ENCODE measurements at places on chromosomes 12 and 14.

DNA sequence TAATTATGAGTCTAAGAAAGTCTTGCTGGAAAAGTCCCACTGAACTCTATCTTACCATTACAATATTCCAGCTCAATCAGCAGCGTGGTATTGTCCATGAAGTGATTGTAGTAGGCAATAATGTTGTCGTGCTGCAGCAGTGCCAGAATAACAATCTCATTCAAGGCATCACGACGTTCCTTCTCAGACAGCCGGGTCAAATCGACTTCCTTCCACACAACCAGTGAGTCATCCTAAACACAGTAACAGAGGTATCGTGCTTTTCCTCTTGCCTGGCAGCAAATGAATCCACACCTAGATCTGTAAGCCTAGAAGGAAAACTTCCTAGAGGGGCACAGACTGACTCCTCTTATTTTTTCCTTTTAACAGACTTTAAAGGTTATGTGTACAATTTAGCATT, 2.9 kb downstream of the NEK9 start:
- DNase-seq: peak; percentile 61

GRCh38 chr14:90383731-90384542, 12.9 kb upstream of the CALM1 start:
- DNase-seq: peak; percentile 52

DNA sequence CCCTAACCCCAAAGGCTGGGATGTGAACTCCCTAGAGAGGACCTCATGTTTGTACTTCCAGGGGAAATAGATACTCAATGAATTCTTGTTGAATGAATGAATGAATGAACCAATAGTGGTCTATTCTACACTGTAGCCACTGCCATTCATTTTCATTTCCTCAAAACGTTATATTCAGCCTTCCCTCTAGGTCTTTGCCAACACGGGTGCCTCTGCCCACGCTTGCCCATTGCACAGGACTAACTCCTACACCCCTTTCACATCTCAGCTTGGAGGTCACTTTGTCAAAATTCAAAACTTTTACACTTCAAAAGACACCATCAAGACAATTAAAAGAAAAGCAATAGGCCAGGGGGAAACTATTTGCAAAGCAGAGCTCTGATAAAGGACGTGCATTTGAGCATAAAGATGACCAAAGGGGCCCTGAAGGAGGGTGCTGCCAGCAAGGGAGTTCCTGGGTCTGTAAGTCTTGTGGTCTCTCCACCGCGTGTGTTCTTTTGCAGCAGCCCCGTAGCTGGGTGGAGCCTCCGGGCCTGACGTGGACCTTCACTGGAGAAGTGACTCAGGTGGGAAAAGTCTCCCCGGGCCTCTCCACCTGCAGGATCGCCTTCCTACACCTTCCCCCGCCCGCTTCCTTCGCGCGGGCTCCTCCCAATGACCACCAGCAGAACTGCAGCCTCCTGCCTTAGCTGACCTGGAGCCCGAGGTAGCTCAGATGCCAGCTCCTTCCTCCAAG, 31.5 kb downstream of the TMEM63C start:
- DNase-seq: peak; percentile 35

DNA sequence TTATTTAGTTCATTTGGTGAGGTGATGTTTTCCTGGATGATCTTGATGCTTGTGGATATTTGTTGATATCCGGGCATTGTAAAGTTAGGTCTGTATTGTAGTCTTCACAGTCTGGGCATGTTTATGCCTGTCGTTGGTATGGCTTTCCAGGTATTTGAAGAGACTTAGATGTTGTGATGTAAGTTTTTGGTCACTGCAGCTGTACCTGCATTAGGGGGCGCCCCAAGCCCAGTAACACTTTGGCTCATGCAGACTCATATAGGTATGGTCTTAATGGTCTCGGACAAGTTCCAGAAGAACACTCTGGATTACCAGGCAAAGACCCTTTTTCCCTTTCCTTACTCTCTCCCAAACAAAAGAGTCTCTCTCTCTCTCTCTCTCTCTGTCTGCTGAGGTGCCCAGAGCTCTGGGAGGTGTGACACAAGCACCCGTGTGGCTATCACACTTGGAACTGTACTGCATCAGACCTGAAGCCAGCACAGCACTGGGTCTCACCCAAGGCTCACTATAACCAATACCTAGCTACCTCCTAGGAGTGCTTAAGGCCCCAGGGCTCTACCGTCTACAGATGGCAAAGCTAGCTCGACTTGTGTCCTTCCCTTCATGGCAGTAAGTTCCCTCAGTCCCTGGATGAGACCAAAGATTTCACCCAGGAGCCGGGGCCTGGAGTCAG, 425.8 kb upstream of the ATXN7L3B start:
- no peak for DNase-seq

DNA sequence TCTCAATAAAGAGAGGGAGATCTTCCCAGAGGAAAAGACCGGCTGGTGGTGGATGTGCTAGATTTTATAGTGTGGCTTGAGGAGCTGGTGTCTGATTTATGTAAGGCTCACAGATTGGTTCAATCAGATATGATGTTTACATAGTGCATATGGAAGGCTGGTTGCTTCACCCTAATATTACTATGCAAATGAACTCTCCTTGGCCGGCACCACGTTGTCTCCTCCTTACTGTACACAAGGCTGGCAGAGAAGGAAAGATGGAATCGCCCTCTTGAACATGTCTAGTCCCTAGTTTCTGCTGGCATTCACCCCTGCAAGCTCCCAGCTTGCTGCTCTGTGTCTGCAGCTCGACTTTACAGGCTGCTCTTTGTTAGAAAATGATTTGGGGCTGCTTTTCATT, 8.9 kb downstream of the FAM186A start:
- DNase-seq: no peak

GRCh38 chr12:29455087-29455486, 42.4 kb downstream of the OVCH1 start:
- no peak for DNase-seq

DNA sequence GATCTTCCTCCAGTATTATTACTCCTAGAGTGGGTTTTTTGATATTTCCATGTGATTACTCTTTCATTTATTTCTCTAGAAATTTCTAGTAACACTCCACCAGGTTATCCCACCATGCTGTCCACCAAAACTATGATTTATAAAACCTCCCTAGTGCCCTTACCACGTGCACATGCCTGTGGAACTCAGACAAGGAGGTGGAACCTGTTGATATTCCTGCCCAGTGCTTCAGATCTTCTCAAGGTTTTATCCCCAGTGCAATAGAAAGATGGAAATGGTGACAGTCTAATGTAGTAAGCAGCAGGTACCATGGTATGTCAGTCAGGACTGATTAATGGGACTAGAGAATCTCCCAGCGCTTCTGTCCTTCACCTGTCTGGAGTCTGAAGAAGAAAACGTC, 3.5 kb upstream of the ARF3 start:
- no peak for DNase-seq

All from inflammatory macrophage treated with lipopolysaccharide for 1 hour (primary cell).